ENCODE measurements at places on chromosomes 3 and 15. TPM values are rescaled to one million over a fixed set of nuclear protein-coding genes. Genes with fewer than 3 reads are reported as not detected.

The IL17RD gene
- 63.5 TPM for total RNA-seq

The CIDEC gene
- not detected for total RNA-seq

The CCK gene
- total RNA-seq, result 7.8 TPM

The SPATA12 gene
- total RNA-seq, result not detected

The GPR149 gene
- 1.9 TPM for total RNA-seq

The PATL2 gene
- total RNA-seq, result 3.4 TPM

The LRTM1 gene
- not detected for total RNA-seq

The C3orf38 gene
- total RNA-seq, result 57.9 TPM

The MEGF11 gene
- 3.8 TPM for total RNA-seq

The SCN11A gene
- 0.63 TPM for total RNA-seq

The EDC3 gene
- 39.8 TPM for total RNA-seq

The PCOLCE2 gene
- 4.4 TPM for total RNA-seq

The ADCY5 gene
- total RNA-seq, result 39.8 TPM

The RPP25 gene
- total RNA-seq, result 5.0 TPM

The GOLGA6D gene
- not detected for total RNA-seq

The SIN3A gene
- total RNA-seq, result 58.5 TPM

The SENP8 gene
- total RNA-seq, result 5.6 TPM

The PRR23B gene
- not detected for total RNA-seq

The C3orf80 gene
- 5.6 TPM for total RNA-seq

The EPHB1 gene
- total RNA-seq, result 36.9 TPM

The MST1R gene
- total RNA-seq, result 3.8 TPM

The PRR20G gene
- total RNA-seq, result not detected

The WDR49 gene
- total RNA-seq, result 8.8 TPM

The ACOX2 gene
- 3.4 TPM for total RNA-seq

All from parietal lobe (tissue), 2 donors.